ENCODE measurements at places on chromosomes 16 and 17.

- no peak for DNase-seq
These were observed 55.4 kb downstream of the GP2 start for GRCh38 chr16:20271893-20272292.

DNA sequence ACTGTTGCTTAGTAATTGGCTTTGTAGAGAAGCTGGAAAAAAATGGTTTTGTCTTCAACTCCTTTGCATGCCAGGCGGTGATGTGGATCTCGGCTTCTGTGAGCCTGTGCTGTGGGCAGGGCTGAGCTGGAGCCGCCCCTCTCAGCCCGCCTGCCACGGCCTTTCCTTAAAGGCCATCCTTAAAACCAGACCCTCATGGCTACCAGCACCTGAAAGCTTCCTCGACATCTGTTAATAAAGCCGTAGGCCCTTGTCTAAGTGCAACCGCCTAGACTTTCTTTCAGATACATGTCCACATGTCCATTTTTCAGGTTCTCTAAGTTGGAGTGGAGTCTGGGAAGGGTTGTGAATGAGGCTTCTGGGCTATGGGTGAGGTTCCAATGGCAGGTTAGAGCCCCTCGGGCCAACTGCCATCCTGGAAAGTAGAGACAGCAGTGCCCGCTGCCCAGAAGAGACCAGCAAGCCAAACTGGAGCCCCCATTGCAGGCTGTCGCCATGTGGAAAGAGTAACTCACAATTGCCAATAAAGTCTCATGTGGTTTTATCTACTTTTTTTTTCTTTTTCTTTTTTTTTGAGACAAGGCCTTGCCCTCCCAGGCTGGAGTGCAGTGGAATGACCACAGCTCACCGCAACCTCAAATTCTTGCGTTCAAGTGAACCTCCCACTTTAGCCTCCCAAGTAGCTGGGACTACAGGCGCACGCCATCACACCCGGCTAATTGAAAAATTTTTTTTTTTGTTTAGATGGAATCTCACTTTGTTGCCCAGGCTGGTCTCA lies 6.2 kb upstream of the TMEM235 start:
- peak; percentile 54 for DNase-seq

GRCh38 chr16:71311553-71312158 lies 22.5 kb upstream of the CMTR2 start:
- DNase-seq, result peak; percentile 60

- DNase-seq, result no peak
These were observed 3.8 kb downstream of the NKIRAS2 start for GRCh38 chr17:42023524-42024349.

DNA sequence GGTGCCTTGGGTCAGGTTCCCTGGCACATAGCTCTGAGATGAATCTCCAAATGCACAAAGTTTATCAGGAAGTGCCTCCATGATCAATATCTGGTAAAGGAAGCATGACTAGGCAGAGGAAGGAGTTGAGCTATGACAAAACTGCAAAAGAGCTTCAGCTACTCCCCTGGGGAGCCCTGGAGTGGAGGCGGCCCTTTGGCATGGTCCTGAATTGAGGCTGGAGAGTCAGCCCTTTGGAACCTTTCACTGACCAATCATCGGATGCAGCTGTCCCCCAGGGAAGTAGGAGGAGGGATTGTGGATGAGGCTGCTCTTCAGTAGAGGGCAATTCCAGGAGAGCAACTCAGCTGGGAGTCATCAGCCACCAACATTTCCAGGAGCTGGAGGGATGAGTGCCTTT lies 46.1 kb upstream of the NLRP1 start:
- no peak for DNase-seq

DNA sequence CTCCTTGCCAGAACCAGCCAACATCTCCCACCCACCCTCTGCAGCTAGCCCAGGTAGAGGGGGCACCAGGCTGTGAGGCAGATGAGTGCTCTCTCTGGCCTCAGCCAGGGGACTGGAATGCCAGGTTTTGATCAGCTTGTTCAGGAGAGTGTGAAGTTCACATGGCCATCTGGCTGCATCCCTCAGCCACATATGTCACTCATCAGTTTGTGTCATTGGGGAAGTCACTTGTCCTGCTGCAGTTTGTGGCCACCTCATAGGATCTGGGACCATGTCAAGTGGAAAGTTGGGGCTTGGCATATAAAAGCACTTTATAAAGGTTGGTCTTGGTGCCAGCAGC lies 147.6 kb downstream of the SOCS1 start:
- peak; percentile 89 for DNase-seq

- no peak for DNase-seq
These were observed 23.8 kb downstream of the TBC1D3B start for GRCh38 chr17:36152639-36153120.

DNA sequence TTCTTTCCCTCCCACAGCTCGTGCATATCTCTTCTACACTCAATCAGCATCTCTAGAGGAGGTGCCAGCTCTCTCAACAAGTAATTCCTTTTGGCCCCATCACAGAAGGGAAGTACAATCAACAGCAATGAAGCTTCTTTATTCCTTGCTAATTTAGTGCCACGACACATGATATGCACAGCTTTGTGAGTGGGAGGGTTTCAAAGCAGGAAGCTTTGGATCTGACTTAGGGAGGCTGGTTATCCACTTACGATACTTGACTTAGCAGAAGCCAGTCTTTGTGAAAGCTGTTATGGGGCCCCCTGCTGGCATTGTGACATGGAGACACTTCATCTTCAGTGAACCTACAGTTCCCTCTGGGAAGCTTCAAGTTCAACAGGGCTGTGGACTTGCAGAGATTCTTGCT lies 81.0 kb downstream of the TMEM100 start:
- peak; percentile 89 for DNase-seq

GRCh38 chr17:14311981-14312380 lies 11.1 kb downstream of the HS3ST3B1 start:
- no peak for DNase-seq

- no peak for DNase-seq
These were observed 178.0 kb downstream of the RPTOR start for GRCh38 chr17:80722661-80723060.

GRCh38 chr17:31431852-31432658 lies 40.6 kb downstream of the RAB11FIP4 start:
- DNase-seq, result no peak

DNA sequence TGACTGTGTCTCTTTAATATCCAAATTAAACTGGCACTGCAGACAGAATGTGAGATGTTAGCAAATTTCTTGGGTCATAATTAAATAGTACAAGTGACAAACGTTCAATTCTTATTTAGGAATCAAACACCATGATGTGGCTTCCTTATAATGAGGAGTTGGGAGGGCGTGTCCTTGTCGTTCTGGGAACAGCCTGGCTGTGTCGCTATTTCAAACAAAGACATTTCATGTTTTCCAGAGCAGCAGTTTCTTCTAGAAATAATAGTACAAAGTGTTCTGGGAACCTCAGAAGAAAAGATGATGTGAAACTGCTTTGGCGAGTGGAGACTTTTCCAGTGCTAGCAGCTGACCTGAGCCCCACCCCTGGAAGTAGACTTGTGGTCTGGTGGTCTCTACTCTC lies 301.7 kb upstream of the N4BP1 start:
- no peak for DNase-seq

GRCh38 chr16:80994451-80994850 lies 12.2 kb downstream of the CMC2 start:
- DNase-seq, result no peak

- DNase-seq, result no peak
These were observed 13.5 kb upstream of the ERCC4 start for GRCh38 chr16:13906168-13907089.

- peak; percentile 40 for DNase-seq
These were observed 24.7 kb upstream of the AQP8 start for GRCh38 chr16:25192096-25192495.

- DNase-seq, result no peak
These were observed 11.3 kb upstream of the GSE1 start for GRCh38 chr16:85601730-85602401.

- DNase-seq, result no peak
These were observed 7.9 kb downstream of the RABEP2 start for GRCh38 chr16:28917095-28917494.

- no peak for DNase-seq
These were observed 339.8 kb upstream of the TNRC6C start for GRCh38 chr17:77618731-77619130.

DNA sequence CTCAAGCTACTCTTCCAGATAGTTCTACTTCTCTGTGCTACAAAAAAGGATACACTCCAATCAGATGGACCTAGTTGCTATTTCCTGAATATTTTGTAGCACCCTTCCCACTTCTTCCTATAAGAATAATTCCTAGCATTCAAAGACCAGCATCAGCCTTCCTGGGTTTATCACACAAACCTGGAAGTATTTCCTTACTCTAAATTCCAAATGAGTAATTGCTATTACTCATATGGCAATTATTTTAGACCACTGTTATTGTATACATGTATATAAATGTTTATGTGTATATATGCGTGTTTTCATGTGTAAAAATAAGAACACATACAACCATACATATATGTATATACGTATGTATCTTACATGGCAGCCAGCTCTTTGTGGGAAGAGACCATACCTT lies 130.6 kb downstream of the MYO1D start:
- DNase-seq, result no peak

DNA sequence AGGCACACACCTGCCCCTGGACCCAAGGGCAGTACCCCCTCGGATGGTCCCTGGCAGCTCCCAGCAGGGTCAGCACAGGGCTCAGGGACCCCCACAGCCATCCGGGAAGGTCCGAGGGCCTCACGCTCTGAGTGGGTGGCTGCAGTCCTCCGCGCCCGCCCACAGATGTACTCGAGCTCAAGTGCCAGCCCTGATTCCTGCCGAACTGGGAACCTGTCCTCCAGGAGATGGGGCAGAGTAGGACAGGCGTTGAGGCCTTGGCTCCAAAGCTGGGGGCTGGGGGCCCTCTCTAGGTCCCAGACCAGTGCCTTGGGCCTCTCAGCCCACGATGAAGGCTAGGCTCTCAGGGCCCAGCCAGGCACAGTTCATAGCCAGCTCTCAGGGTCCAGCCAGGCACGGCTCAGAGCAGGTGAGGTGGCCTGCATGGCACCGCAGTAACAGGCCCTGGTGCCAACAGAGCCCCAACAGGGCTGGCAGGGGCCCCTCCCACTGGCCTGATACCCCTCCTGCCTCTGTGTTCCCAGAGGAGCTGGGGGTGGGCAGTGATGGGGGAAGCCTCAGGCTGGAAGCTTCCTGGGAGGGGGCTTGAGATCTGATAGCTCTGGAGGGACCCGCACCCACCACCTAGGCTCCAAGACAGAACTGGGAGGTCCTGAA lies 35.5 kb upstream of the PVALEF start:
- DNase-seq, result no peak

DNA sequence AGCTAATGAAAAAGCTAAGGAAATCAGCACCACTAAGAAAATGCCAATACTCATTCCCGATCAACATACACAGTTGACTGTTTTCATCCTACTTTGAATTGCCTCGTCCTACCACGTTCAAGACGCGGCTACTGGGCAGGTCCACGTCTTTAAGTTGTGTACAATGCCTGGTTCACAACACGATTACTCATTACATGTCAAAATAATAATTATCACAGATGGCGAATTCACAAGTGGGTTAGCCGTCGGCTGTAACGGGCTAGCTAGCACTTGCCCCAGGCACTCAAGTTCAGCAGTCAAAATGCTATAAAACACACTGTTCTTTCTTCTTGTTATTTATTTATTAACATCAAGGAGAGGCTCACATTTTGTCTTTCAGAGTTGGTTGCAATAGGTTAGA lies 124.2 kb downstream of the ZFHX3 start:
- DNase-seq, result peak; percentile 57

DNA sequence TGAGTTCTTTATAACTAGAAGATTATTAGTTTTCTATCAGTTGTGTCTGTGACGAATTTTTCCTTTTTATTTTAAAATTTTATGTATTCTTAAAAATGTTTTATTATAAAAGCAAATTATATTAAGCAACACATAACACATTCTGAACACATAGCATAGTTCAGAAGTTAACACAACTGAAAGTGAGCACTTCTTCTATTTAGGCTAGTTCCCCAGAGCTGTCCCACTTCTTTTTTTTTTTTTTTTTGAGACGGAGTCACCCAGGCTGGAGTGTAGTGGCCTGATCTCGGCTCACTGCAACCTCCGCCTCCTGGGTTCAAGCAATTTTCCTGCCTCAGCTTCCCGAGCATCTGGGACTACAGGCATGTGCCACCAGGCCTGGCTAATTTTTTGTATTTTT lies 37.7 kb upstream of the ALDH3A2 start:
- DNase-seq, result no peak

- DNase-seq, result no peak
These were observed 8.5 kb downstream of the SLC22A31 start for GRCh38 chr16:89191901-89192185.

GRCh38 chr17:11506635-11507034 lies 91.6 kb upstream of the DNAH9 start:
- DNase-seq, result no peak

DNA sequence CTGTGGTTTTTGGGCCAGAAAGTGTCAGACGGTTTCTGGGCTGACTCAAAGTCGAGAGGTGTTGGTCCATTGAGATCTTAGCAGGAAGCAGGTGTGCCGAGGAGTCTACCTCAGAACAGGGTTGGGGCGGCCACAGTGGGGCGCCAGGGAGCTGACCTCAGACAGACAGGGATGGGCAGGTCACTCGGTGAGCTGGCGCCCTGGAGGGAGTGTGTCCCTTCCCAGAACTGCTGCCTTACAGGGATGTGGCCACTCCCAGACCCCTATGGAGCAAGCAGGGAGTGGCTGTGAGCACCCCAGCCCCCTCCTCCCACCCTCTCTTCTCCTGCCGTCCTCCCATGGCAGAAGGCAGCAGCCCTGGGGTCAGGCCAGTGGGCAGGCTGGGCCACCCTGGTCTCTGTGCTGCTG lies 14.0 kb upstream of the DPEP1 start:
- peak; percentile 50 for DNase-seq
